Activated CD4-positive, alpha-beta T cell treated with anti-CD3 and anti-CD28 coated beads for 48 hours (primary cell): ENCODE measurements at places on chromosomes 13 and 19.
A peak's percentile ranks its signal among the peaks of the same experiment; 100 is the strongest.

DNA sequence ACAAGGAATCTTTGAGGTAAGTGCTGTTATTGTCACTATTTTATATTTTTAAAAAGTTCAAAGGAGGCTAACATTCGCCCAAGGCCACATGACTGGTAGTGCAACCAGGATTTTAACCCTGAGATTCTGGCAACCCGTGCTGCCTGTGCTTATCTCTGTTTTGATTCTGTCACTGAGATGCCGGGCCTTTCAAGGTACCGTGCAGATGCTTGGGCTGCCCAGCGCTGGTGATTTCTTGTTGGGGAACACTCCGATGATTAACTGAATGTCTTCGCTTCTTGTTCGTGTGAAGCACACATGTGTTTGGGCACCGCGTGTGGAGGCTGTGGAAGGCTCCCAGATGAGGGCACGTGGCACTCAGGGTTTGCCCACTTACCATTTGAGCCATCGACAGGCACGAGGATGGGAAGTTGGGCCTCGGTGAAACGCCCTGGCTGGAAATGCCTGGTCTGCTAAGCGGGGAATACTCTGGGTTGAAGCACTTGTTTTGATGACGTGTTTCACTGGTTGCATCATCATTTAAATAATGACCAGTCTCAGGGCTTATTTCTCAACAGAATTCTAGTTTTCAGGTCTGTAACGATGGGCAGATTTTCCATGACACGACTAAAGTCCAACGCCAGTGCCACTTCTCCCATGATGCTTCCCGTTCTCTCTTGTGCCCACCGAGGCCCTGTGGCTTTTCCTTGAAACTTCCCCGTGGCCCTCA is 392.7 kb downstream of the FGF9 start:
- no peak for DNase-seq

GRCh38 chr19:38190793-38191192 is 33.2 kb downstream of the DPF1 start:
- DNase-seq = no peak

DNA sequence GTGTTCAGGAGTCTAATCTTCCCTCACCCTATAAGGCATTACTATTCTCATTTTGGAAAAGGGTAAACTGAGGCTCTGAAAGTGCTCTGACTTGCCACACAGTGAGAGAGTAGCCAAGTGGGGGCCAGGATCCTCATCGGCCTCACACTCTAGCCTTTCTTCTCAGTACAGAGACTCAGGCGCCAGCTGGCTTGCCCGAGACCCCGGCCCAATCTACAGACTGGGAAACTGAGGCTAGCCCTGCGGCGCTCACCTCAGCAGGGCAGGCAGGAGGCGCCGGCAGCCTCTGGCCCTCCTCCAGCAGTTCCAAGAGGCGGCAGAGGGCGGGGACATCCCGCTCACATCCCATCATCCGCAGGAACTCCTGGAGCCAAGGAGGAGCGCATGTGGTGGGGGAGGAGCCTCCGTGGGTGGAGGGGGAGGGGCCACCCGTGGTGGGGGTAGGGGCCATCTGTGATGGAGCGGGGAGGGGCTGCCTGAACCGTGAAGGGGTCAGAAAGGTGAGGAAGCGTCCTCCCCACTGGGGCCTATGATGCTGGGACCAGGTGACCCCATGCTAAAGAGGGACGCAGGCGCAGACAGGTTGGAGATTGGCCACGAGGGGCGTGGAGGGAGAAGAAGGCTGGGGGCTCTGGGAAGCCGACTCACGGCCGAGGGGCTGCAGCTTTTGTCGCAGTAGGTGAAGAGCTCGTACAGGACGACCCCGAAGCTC is 8.7 kb upstream of the INSL3 start:
- no peak for DNase-seq

DNA sequence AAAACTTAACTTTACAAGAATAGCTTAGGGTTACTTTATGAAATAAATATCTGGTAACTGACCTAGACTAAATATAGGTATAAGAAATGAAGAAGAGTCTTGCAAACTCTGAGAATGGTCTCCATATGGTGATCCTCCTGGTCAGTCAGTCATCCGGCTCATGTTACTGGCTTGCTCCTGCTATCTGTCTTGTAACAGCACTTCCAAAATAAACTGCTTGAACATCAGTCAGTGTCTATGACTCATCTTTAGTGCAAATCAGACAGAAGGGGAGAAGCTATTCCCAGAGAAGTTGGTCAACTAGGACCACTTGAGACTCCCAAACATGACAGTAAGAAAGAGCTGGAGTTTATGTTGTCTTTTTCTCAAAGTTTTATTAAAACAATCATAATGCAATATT is 1550.9 kb downstream of the PCDH9 start:
- no peak for DNase-seq

DNA sequence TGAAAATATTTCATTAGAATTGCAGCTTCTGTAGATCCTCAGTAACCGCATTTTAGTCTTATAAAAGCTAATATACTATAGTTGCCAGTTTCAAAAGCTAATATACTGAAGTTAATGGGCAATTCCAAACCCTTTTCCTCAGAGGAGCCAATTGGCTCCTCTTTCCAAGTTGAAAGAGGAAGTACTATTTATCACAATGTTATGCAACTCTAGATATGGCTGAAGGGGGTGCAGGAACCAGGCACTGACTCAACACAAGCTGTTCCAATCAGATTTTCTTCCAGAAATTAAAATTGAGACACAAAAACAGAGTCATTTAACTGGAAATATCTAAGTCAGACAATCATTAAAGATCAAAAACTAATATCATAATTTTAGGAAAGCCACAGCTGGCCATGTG is 258.9 kb downstream of the PCDH20 start:
- no peak for DNase-seq

DNA sequence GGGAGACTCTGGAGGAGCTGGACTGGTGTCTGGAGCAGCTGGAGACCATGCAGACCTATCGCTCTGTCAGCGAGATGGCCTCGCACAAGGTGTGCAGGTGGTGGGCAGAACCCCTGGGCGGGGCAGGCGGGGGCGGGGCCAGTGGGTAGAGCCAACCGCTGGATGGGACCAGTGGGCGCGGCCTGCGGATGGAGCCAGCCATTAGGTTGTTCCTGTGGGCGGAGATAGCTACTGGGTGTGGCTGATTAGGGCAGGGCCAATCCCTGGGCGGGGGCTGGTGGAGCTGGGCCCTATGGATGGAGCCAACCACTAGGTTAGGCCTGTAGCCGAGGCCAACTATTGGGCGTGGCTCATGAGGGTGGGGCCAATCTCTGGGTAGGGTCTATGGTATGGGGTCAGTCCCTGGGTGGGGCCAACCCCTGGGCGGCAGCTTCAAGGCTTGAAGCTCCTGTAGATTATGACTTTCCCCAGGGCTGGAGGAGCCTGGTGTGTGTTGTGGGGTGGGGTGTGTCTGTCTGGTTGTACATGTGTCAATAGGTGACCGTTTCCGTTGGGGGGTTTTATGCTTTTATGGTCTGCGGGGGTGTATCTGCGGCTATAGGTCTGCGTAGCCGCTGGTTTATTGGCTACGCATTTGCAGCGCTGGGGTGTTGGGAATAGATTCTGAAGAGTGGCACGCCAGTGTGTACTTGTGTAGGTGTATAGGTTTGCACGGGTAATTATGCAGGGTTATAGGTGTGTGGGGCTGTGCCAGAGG is 30.7 kb downstream of the PDE4A start:
- DNase-seq = peak; percentile 45

DNA sequence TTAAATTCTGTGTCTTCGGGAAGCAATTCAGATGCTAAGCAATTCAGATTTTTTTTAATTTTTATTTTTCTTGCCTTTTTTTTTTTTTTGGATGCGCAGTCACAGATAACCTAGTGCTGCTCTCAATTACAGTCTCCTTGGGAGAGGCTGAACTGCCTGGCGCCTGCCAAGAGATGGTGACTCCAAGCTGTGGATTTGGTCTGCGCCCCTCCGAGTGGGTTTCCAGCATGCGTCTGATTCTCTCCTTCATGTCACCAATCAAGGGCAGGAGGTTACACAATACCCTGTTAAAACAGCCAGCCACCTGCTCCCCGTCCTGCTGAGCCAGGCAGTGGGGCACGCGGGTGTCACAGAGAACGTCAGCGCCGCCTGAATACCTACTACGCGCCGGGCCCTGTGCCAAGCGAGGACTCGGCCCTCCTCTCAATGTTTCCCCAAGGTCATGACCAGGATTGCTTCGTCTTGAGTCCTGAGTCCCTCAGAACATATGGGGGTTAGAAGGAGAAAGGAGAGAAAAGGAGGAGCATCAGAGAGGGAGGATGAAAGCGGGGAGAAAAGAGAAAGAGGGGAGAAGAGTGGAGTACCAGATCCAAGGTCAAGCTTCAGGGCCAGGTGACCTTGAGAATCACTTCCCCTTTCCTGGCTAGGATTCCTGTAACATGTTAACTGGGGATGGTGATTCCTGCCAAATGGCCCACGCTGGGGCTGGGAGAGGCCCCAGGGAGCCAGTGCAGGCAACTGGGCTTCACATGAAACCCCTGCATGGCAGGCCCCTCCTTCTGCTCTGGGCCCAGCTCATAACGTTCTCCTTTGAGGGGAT is 213.6 kb downstream of the URI1 start:
- DNase-seq = no peak

GRCh38 chr19:53195265-53195903 is 2.2 kb upstream of the ZNF665 start:
- peak; percentile 75 for DNase-seq

- no peak for DNase-seq
These were observed 9.2 kb downstream of the PARP4 start for GRCh38 chr13:24503379-24503696.

DNA sequence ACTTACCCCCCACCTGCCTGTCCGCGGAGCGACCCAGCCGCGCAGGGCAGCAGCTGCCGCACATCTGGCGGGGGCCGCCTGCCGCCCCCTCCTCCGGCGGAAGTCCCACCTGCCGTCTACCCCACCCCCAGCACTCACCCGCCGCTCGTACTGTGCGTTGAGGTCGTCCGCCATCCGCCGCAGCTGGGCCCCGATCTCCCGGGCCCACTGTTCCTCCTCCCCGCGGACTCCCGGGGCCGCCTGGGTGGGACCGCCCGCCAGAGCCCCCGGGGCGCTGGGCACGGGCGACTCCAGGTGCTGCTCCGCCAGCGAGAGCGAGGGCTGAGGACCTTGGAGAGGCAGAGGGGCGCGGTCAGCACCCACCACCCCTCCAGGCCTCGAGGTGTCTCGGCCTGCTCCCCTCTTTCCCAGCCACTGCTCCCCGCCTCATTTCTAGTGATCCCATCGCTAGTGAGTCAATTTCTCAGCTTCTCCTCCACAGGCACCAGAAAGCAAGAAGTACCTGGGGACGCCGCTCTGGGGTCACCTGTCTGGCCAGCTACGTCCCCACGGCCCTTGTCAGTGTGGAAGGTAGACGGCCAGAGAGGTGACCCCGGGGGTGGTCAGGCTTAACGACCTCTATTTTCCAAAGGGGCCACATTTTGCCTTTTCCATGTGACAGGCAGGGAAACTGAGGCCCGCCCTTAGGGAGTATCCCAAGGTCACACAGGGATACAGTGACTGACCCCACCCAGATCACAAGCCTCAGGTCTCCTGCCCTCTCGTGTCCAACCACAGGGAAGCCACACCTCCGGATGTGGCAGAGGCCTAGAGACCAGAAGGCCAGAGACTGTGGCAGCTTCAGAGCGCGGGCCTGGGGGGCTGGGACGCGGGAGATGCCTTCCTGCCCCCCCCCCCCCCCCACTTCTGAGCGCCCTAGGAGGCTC is 4.3 kb downstream of the BBC3 start:
- DNase-seq = peak; percentile 55

GRCh38 chr19:13929340-13929739 is 8.9 kb downstream of the PODNL1 start:
- DNase-seq = no peak

- DNase-seq = no peak
These were observed 69.6 kb upstream of the PCDH9 start for GRCh38 chr13:67299751-67300150.

DNA sequence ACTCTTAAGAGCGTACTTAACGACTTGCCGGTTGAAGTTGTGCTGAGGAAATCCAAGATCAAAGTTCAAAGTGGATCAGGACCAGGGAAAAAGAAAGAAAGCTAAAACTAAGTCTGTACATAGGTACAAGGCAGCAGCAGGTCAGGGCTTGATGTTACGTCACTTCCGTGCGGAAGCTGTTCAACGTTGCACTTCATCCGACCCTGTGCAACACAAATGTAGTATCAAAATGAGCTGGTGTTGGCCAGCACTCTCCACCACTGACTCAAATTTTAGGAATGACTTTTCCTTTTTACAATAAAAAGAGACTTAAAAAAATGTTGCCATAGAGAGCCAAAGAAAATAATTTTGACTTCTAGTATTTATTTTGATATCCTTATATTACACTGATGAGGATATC is 1315.4 kb downstream of the EFNB2 start:
- DNase-seq = no peak

- DNase-seq = no peak
These were observed 56.1 kb downstream of the CHST8 start for GRCh38 chr19:33677745-33678426.

DNA sequence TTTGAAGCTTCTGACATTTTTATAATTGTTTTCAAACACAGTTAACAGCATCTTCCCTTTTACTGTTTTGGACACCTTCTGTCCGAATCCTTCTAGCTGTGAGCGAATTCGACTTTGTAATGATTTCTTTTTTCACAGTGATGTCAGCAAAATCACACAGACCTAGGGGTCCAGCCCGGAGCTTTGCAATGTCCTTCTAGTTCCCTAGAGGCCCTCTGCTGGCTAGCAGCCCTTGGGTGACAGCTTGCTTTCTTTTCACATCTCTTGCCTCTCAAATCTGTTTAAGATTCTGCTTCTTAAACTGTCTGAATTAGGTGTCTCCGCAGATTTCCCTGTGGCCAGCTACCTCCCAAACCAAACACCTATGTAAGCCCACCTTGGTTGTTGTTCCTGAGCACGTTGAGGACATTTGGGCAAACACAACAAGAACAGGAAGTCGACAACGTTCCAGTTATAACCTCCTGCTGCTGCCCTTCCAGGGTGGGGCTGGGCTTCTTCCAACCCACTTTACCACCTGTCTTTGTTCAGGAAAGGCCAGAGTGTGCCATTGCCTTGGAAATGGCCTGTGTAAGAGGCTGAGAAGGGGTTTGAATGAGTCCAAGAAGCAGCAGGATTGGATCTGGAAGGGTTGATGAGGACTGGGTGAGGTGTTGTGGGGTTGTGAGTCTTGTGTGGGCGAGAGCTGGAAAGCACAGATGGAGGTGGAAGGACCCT is 123.1 kb downstream of the ATP8A2 start:
- no peak for DNase-seq

DNA sequence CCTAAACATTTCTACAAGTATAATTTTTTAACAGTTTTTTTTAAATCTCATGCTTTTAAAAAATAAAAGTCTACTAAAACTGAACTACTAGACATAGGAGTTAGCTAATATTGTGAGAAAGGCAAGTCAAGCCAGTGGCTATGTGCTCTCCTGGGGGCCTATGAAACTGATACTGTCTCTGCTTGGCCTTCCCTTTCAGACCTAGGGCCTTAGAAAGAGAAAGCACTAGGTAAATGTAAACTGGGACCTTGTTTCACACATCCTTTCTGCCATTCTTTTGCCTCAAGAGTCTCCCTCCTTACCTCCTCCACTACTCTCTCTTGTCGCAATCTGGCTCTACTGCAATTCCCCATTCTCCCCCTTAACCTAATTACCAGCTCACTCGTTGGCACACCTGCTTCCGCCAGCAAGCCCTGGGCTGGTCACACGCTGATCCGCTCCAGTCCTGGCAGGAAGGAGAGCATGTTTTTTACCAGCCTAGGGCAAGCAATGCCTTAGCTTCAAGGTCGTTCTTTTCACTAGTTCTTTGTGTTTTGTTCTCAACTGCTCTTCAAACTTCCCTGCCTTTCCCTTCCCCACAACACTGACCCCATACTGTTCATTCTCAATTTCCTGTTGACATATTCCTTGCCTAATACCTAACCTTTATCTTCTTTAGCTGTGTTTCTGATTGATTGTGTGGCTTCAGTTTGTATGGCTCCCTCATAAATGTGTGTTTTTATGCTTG is 23.1 kb downstream of the TBC1D4 start:
- no peak for DNase-seq

- DNase-seq = peak; percentile 91
These were observed 558 bp upstream of the PPAN start for GRCh38 chr19:10105509-10106099.
